ENCODE measurements at places on chromosomes 1 and 21. TPM values are rescaled to one million over a fixed set of nuclear protein-coding genes. Genes with fewer than 3 reads are reported as not detected.

- no peak for DNase-seq
These were observed 121.3 kb downstream of the HFM1 start for GRCh38 chr1:91283421-91283726.

DNA sequence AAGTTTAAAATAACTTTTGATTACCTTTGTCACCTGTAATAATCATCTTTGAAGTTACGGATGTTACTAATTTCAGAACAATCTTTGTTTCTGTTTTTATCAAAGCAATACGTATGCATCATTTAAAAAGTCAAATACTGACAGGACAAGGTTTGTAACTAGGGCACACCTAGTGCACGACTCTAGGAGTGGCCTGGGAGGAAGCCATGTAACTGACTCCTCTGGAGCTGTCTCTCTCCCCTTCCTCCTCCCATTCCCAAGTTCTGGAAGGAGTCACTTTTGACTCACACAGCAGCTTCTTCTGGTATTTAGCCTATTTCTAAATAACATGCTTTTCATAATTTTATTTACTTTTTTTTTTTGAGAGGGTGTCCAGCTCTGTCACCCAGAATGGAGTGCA, 11.8 kb upstream of the RAP1GAP start:
- DNase-seq: no peak

DNA sequence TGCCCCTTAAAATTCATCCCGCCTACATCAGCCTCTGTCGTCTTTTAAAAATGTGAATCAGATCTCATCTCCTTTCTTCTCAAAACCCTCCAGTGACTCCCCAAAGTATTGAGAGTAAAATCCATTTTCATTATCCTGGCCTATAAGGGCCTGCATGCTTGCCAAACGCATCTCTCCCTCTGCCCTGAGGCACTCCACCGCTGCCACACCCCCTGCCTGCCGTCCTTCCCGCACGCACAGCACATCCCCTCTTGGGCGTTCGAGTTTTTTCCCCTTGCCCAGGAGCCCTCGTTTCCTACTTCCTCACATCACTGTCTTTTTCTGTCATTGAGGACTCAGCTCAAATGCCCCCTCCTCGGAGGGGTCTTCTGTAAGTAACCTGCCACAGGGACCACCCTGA, 53.3 kb upstream of the MTR start:
- DNase-seq: no peak

DNA sequence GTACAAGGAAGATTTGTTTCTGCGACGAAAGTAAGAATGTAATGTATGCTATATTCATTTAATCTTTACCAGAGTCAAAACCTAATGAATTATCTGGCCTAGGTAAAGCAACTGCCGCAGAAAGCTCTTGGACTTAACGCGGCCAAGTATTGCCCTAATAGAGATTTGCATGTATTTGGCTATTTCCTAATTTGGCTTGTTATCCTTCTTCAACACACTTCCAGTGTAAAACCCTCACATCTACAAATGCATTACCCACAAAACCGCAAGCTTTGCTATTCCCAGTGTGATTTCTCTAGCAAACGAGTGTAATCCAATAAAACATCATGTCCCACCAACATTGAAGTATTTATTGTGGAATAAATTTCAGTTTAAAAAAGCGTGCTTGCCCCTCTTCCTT, 123.8 kb upstream of the LMO4 start:
- DNase-seq: no peak

DNA sequence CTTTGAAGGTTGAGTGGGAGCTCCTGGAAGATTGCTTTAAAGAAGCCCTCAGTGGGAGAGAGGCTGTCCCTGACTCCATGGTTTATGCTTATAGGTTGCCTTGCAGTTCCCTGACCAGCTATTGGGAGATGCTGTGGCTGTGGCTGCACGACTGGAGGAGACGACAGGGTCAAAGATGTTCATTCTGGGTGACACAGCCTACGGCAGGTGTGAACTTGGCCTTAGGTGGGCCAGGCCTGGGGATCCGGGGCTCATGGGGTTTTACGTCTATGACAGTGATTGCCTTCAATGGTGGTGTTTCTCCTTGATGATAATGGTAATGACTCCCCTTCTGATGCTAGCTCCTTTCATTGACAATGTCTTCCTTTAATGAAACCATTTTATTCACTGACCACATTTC, 692 bp downstream of the DPH2 start:
- no peak for DNase-seq

DNA sequence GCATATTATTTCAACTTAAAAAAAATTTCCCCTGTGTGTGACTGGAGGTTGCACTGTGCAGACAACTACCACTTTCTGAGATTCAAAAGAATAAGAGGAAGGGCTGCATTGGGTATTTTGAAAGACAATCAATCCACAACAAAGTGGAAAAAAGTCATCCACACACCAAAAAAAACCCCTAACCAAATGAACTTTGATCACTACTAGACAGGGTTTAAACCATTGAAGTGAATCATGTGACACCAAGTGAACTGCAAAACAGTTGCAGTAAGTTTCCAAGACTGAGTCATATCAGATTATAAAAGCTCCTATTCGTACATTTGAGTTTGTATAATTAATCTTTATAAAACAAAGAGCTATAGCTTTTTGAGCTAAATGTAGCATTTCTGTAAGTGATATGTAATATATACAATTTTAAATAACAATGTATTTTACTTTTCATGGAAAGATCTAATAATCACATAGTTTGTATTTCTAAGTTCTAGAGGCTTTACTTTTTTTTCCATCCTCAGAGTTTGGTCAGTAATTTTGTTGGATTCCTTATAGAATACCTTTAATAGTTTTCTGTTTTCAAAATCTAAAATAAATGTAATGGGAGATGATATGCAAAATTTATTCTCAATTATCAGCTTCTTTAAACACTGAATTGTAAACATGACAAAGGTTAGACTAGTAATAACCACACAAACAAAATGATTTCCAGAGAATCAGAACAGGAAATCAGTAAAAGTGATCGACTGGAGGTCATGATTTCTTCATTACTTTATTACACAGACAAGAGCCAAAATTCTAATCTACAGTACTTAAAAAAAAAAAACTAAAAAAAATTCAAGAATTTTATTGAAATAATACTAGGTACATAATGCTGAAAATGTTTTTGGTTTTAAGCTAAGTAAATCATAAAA, 50.5 kb upstream of the GFI1 start:
- DNase-seq: no peak

GRCh38 chr1:172108161-172108893, 267.0 kb downstream of the DNM3 start:
- DNase-seq: no peak

- DNase-seq: no peak
These were observed 233.6 kb downstream of the RPS6KC1 start for GRCh38 chr1:213284626-213285025.

DNA sequence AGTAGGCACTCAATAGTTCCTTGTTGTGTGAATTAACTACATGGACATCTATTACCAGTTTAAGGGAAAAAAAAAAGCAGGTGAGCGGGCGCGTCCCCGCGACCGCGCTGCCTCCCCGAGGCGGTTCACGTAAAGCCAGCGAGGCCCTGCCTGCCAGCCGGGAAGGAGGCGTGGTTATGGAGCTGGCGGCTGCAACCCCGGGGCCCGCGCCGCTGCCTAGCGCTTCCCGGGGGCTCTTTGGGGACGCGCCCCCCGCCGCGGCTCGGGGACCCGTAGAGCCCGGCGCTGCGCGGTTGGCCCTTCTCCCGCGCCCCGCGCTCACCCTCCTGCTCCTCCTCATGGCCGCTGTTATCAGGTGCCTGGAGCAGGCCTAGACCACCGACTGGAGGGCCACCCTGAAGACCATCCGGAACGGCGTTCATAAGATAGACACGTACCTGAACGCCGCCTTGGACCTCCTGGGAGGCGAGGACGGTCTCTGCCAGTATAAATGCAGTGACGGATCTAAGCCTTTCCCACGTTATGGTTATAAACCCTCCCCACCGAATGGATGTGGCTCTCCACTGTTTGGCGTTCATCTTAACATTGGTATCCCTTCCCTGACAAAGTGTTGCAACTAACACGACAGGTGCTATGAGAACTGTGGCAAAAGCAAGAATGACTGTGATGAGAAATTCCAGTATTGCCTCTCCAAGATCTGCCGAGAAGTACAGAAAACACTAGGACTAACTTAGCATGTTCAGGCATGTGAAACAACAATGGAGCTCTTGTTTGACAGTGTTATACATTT, 2.6 kb upstream of the CC2D1B start:
- peak; percentile 67 for DNase-seq

GRCh38 chr1:18527514-18527913, 46.8 kb downstream of the KLHDC7A start:
- DNase-seq: no peak

DNA sequence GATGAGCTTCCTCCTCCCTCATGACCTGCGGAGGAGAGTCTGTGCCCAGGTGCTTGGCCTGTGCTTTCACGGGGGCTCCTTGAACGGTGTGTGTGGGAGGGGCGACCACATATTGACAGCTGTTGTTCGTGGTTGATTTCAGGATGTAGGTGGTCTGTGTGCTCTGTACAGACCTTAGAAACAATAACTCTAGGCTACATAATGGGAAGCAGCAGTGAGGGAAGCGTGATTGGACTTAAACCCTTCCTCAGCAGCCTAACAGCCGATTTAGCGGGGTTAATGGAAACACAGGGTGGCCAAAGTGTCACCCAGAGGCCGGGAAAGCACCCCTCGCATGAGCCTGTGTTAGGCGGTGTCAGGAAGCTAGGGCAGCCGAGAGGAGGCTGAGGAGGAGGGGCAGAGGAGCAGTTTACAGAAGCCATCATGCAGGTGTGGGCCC, 56.0 kb downstream of the TBCE start:
- no peak for DNase-seq

DNA sequence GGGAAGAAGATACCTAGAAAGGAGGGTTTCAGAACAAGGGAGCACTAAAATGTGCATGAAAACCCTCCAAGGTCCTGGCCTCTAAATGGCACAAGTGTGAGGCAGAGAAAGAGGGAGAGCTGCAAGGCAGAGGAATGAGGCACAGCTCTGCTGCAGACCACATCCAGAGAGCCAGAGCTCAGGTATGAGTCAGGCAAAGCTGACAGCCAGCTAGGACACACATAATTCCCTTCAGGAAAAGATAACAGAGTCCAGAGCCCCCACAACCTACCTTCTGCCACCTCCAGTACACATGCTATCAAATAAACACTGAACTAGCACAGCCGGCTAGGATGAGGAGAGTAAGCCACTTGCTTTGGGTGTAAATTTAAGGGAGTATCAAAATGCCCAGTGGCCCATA, 62.2 kb downstream of the HSF2BP start:
- DNase-seq: no peak

The AMY1B gene
- not detected for total RNA-seq

The UBE2J2 gene
- 39.5 TPM for total RNA-seq

The DISP3 gene
- 0.12 TPM for total RNA-seq

The SPATA21 gene
- total RNA-seq: not detected

The FGR gene
- 4.7 TPM for total RNA-seq

The LAMTOR2 gene
- total RNA-seq: 65.6 TPM

The TRIM46 gene
- total RNA-seq: 0.22 TPM

Measured in left ventricle myocardium superior (tissue), 1 donor.